Pulmonary artery endothelial cell (primary cell): ENCODE measurements at places on chromosomes 6 and 20. TPM values are rescaled to one million over a fixed set of nuclear protein-coding genes. Genes with fewer than 3 reads are reported as not detected.

Gene SMLR1
- total RNA-seq: not detected in 2 replicates

Gene DEFB112
- not detected in 2 replicates for total RNA-seq

Gene C20orf96
- total RNA-seq: 2.3 and 3.0 TPM in 2 replicates

Gene PROKR2
- total RNA-seq: not detected in 2 replicates

Gene STMND1
- total RNA-seq: not detected in 2 replicates

Gene PLA2G7
- total RNA-seq: not detected in 2 replicates

Gene JAG1
- total RNA-seq: 81.8 and 93.1 TPM in 2 replicates

Gene MEP1A
- total RNA-seq: not detected in 2 replicates

Gene SEMG1
- not detected in 2 replicates for total RNA-seq

Gene SLC25A27
- 0.66 and 1.9 TPM in 2 replicates for total RNA-seq

Gene TRIM40
- total RNA-seq: not detected in 2 replicates

Gene PCSK2
- not detected in 2 replicates for total RNA-seq

Gene CCN2
- total RNA-seq: 642 and 861 TPM in 2 replicates

Gene TREM1
- total RNA-seq: not detected in 2 replicates

Gene CNBD2
- 2.8 and 3.8 TPM in 2 replicates for total RNA-seq

Gene ALDH8A1
- total RNA-seq: 0.46 and 1.1 TPM in 2 replicates

Gene DDX27
- total RNA-seq: 27.0 and 37.5 TPM in 2 replicates

Gene NMBR
- 0.11 TPM in 1 of 2 replicates, not detected in the other for total RNA-seq

Gene VSX1
- not detected in 2 replicates for total RNA-seq

Gene C20orf202
- 0.07 TPM in 1 of 2 replicates, not detected in the other for total RNA-seq

Gene VSTM2L
- 0.20 and 0.35 TPM in 2 replicates for total RNA-seq

Gene BIRC7
- total RNA-seq: not detected in 2 replicates

Gene PTGIS
- total RNA-seq: 1.8 and 8.1 TPM in 2 replicates

Gene TSPO2
- not detected in 2 replicates for total RNA-seq
